ENCODE measurements at places on chromosomes 4 and X. TPM values are rescaled to one million over a fixed set of nuclear protein-coding genes. Genes with fewer than 3 reads are reported as not detected.

DNA sequence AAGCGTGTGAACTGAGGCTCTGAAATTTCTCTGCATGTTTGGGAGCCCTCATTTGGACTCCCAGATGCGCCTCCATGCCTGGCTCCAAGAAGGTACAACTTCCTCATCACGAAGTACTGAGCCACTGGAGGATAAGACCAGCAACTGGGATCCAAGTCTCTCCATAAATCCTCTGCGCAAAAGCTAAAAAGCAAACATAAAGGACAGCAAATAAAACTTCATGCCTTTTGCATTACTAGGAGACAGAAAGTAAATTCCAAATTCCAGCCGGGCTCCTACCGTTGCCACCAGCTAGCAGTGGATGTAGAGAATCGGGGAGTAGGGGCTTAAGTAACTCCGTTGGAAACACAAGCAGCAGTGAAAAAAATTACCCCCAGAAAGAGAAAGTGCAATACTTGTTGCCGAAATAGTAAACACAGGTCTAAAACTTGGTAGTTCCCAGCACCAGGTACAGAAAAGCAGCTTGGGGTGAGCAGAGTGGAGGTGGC is 477.1 kb upstream of the TENM3 start:
- no peak for DNase-seq

DNA sequence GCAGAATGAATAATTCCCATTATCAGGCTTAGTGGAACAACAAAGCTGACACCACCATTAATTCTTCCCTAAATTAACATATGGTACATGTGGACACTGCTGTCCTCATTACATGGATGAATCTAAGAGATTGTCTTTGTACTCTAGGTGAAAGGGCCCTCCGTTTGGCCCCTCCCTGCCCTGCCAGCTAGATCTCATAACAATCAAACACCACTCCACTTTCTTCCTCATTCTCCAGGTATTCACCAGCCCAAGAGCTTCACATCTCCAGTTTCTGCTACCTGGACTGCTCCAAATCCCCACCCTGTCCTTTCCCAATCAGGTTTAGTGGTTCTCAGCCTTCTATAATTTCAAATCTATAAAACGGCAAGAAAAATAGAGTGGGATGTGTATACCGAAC is 3.8 kb downstream of the HSD17B11 start:
- no peak for DNase-seq

- DNase-seq: no peak
Measured at GRCh38 chr4:85151371-85151770, 184.9 kb upstream of the WDFY3 start.

- DNase-seq: no peak
Measured at GRCh38 chr4:142497606-142498005, 348.5 kb downstream of the INPP4B start.

PNMA6F gene
- total RNA-seq: not detected

GRCh38 chr4:148810461-148810860 is 368.2 kb upstream of the NR3C2 start:
- DNase-seq: no peak

SCRG1 gene
- total RNA-seq: not detected

- DNase-seq: no peak
Measured at GRCh38 chrX:111728096-111728495, 47.1 kb downstream of the ALG13 start.

GRCh38 chr4:138078751-138079520 is 163.2 kb downstream of the SLC7A11 start:
- DNase-seq: no peak

GRCh38 chrX:105483011-105483410 is 262.5 kb upstream of the TEX13A start:
- no peak for DNase-seq

GRCh38 chr4:166941629-166942028 is 292.7 kb downstream of the SPOCK3 start:
- DNase-seq: no peak

EBP gene
- 66.0 TPM for total RNA-seq

L1CAM gene
- 0.31 TPM for total RNA-seq

- no peak for DNase-seq
Measured at GRCh38 chrX:122092360-122092759, 1045.0 kb downstream of the GLUD2 start.

GRIA2 gene
- 0.13 TPM for total RNA-seq

DNA sequence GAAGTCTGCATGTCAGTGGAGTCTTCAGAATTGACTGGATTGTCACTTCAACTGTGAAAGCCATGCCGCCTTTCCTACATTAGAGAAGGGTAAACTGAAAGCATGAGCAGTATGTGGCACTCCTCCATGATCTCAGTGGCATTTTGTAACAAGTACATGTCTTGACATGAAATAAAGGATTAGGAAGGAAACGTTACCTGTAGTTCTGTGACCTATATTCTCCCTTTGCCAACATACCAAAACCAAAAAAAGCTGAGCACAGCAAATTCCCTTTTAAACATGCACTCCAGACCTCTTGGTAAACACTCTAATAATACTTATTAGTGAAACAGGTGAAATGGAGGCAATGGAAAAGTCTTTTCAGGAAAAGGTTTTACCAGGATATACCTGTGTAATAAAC is 344.2 kb downstream of the GRIA2 start:
- DNase-seq: no peak

FANCB gene
- 6.0 TPM for total RNA-seq

GRCh38 chr4:89805297-89805696 is 31.7 kb downstream of the SNCA start:
- no peak for DNase-seq

HS6ST2 gene
- total RNA-seq: 1.1 TPM

ETDA gene
- not detected for total RNA-seq

NALF2 gene
- total RNA-seq: 0.74 TPM

DNA sequence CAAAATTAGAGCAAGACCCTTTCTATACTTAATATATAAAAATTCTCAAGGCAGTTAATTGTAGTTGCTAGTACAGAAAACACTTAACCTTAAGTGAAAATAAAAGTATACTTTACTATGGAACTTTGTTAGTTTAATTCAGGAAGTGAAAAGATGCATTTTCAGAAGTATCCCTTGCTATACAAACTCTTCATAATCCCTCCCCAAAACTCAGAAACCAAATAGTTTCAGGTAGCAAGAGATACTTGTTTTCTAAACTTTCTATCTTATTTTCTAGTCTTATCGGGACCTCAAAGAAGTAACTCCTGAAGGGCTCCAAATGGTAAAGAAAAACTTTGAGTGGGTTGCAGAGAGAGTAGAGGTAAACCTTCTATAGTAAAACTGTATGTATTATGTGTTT is 14.3 kb downstream of the PAICS start:
- no peak for DNase-seq

DNA sequence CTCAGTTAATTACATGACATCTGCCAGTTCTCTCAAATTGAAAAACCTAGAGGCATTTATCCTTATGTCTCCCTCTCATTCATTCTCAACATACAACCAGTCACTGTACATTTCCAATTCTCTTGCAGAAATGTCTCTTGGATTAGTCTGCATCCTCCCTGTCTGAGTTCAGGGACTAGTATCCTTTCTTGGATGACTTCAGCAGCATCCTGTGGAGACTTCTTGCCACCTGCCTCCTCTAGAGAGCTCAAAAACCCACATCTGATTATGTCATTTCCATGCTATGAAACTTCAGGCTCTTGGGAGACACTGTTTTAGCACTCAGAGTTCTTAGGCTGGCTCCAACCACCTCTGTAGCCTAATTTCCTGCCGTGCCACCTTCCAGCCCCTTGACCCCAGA is 515.1 kb upstream of the DIPK2B start:
- no peak for DNase-seq

DNA sequence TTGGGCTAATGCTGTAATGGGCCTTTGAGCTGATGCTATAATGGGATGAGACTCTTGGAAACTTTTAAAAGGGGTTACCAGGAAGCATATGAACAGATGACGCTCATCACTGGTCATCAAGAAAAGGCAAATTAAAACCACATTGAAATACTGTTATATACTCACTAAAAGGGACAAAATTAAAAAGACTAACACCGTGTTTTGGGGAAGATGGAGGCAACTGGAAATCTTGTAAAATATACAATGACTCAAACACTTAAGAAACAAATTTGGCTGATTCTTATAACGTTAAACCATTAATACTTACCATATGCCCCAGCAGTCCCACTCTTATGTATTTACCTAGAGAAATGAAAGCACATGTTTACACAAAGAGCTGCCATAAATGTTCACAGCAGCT is 207.2 kb upstream of the GPRIN3 start:
- DNase-seq: no peak

DNA sequence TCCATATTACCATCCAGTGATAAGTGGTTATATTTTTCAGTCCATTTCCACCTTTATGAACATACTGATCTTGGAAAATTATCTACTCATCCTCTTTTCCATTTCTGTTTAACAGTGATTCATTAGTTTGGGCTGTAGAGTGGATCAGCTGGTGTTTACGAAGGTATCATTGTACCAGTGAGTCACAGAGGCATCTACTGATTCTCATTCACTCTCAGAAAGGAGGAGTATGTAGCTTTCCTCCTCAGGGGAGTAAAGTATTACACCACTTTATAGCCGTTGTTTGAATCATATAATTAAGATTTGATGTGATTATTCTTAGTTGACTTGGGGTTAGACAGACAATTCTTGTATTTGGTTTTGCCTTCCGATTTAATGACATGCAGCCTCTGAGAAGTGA is 74.7 kb downstream of the GALNT7 start:
- no peak for DNase-seq

- no peak for DNase-seq
Measured at GRCh38 chrX:30876367-30876766, 12.7 kb downstream of the TAB3 start.

DNA sequence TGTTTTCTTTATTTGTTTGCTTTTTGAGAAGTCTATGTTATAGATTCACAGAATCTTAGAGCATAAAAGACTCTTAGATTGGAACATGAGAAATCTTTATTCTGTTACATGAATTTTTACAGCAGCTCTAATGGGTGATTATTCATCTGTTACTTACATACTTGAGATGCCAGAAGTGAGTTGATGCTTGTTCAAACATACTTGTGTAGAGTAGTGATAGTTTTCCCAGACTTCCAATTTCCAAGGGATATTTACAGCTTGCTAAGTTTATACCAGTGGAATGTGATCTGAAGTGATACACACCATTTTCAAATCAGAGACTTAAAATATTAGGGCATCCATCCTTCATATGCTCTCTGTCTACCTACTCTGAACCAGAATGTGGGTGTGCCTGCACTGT is 252.9 kb upstream of the SMIM31 start:
- no peak for DNase-seq

GRCh38 chr4:108527723-108528122 is 92.7 kb upstream of the RPL34 start:
- no peak for DNase-seq

PAGE5 gene
- not detected for total RNA-seq

VCX2 gene
- total RNA-seq: not detected

All from endothelial cell (in vitro differentiated cells).